H1 (cell line): ENCODE measurements at places on chromosomes 16 and 17.

DNA sequence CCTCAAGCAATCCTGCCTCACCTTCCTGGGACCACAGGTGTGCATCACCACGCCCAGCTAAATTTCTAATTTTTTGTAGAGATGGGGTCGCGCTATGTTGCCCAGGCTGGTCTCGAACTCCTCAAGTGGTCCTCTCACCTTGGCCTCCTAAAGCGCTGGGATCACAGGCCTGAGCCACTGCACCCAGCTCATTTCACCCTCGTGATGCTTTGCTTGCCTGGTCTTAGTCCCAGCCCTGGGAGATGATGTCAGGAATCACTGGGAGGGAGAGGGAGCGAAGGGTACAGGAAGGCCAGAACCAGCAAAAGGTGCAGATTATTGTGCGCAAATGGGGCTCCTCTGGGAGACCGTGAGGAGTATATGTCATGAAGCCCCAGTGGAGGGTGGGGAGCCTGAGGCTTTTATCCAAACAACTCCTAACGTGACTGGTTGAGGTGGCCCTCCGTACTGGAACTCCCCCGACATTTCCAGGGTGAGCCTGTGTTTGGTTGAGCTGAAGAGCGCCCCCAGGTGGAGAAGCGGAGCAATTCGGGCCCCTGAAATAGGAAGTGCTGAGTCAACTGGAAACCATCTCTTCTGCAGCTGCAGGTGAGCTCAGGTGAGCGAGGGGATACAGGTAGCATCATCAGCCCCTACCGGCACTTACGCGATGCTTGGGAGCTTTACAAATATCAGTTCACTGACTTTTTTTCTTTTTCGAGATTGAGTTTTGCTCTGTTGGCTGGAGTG is 41.2 kb upstream of the HAPSTR1 start:
- DNase-seq: peak; percentile 87

- peak; percentile 58 for DNase-seq
Measured at GRCh38 chr16:29900888-29901606, 759 bp downstream of the ASPHD1 start.

DNA sequence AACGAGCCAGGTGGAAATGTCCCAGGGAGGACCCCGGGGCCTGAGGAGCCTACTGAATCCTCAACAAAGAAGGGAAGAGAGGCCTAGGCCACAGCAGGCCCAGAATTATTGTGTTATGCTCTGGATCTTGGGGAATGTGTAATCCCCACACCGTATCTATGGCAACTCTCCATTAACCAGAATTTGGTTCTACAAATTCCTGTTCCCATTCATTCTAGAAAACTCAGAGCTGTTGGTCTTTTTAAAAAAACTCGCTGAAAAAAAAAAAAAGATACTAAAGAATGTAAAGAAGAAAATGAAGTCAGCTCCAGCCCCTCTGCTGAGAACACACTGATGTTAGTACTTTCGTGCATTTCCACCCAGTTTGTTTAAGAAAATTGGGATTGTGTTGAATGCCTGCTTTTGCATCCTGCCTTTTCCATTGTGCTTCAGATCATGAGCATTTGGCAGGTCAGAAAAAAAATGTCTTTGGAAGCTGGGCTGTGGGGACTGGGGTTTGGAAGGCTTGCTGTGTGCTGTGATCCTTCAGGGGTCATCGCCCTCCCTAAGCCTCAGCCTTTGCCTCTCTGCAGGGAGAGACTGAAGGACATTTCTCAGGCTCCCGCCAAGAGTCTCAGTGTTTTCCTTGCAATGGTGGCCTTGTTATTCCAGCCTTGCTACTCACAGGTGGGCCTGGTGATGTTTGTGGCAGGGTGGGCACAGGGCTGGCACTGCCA is 69.5 kb downstream of the SREBF1 start:
- DNase-seq: no peak

GRCh38 chr16:79758615-79759346 is 158.2 kb upstream of the MAF start:
- no peak for DNase-seq

DNA sequence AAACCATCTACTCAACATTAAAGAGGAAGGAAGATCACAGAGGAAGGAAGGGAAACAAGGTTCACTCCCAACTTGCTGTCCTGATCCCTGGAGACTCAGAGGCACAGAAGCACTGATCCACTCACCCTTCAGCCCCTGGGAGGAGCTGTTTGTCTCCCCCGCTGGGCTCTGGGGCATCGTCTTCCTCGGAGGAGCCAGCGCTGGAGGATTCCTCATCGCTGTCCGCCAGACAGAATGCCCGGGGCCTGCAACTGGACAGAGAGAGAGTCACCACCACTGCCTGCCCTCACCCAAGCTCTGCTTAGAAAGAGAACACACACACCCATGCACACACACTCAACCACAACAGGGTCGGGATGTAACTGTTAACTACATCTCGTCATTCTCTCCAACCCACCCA is 24.8 kb upstream of the ERN1 start:
- no peak for DNase-seq

DNA sequence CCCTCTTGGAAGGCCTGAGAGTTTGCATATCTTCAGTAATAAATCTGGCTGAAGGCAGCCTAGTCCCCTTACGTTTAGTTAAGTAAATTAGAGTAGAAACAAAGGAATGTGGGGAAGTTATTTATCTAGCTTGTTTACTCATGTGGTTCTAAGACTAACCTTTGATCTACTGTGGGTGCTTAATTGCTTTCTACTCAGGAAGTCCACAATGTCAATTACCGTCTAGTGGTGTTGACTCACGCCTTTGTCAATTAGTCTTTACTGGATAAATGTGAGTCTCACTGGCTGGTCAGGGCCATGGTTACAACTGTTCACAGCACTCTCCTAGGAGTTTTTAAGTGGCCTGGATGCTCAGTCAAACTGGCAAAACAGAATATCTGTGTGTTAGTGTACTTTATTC is 2338.4 kb downstream of the TP53TG3F start:
- no peak for DNase-seq

DNA sequence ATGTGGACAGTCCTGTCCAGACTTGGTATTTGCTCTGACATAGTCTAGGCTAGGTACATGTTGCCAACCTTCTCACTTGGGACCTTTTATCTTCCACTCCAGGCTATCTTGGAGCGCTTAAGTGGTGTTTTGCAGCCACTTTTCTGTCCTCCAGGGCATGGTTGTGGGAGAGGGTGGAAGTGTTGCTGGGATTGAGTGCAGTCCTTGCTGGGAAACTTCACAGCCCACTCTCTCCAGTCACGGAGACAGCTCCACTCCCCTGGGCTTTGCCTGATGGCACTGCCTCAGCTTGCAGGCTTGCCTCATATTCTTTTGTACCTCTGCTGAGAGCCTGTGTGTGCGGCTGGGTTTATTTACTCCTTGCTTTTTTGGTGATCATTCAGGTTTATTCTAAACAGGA is 17.4 kb downstream of the RPA1 start:
- DNase-seq: no peak

GRCh38 chr16:22885951-22886350 is 72.0 kb downstream of the HS3ST2 start:
- DNase-seq: no peak

DNA sequence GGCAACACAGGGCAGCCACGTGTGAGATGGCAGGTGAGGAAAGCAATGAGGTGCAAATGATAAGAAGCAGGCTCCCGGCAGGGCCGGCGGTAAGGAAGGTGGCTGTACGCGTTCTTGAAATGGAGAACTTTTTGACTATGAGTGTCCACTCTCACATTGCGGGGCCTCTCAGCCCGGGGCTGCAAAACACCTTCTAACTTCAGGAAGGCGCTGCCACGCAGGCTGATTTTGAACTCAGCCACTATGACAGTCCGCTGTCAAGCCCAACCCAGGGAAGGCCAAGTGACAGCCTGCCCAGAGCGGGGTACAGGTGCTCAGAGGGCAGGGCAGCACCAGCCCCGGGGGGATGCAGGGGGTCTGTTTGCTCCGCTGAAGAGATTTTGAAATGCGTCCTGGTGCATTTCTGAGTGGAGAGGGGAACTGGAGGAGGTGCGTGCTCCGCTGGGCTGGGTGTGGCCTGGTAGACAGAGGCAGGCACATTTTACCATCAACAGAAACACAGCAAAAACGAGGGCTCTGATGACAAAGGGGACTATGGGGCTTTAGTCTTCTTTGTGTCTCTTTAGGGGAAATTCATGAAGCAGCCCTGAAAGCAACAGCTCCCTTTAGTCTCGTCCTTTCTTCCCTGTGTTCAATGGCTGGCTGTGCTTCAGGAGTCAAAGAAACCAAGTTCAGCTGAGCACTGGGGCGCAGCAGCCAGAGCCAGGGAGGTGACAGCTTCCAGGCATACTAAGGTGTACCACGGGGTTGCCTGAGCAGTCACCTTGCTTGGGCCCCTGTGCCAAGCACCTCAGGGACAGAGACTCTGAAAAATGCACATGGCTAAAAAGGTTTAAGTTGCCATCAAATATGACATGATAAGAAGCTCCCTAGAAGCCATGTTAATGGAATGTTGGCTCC is 14.6 kb upstream of the SREBF1 start:
- DNase-seq: no peak

DNA sequence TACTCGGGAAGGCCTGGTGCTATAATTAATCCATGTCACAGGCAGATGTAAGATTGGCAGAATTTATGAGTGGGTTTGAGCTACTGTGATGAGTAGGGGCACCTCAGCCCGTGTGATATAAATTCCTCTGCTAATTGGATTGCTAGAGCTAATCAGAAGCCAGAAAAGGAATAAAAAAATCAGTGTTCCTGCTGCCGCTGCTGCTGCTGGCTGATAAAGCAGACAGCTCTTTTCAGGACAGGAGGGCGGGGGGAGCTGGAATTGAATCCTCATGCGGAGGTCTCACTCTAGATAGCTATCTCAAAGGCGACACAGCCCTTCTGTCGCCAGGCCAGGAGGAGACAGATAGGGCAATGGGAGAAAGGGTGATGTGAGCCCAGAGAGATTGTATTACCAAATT is 182.7 kb upstream of the ZFHX3 start:
- no peak for DNase-seq

GRCh38 chr16:65572156-65572555 is 450.3 kb upstream of the CDH11 start:
- DNase-seq: no peak

GRCh38 chr17:4534928-4535666 is 20.1 kb downstream of the MYBBP1A start:
- peak; percentile 66 for DNase-seq

- peak; percentile 94 for DNase-seq
Measured at GRCh38 chr17:7444682-7445618, at the start of gene CHRNB1. CHRNB1 (plus strand) TSS chr17:7445061; CDS start chr17:7445128, 67 bp downstream.

DNA sequence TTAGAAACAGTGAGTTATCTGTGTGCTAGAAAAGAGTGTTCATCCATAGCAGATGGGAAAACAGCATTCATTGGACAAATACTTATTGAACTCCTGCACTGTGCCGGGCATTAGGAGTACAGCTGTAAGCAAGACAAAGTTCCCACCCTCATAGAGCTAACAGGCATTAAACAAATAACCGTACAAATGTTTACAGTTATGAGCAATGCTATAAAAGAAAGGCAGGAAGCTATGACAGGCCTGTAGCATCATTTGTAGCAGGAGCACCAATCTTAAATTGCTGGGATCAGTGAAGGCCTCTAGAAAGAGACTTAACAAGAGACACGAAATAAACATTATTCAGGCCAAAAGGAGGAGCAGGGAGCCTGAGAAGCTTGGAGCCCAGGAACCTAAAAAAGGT is 15.6 kb downstream of the SDR42E1 start:
- no peak for DNase-seq

DNA sequence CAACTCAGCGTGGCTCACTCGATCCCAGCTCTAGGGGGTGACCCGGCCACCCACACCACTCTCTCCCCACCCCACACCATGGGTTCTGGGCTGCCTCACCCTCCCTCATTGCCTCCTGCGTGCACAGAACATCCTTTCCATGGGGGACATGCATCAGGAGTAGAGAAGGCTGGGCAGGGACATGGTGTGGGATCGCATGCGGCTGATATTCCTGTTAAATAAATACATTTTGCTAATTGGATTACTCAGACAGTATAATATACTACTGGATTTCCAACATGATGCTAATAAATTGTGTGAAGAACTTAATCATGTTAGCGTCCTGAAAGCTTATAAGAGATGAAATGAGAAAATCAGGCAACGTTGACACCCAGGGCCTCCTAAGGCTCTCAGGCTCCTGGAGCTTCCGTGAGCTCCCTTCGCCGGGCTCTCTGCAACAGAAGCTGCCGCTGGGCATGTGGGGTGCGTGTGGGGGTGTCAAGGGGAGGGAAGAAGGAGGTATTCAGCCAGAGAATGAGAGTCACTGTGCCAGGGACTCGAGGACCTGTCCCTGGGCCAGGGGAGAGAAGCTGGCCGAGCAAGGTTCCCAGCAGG is 173.1 kb upstream of the TNRC6C start:
- no peak for DNase-seq

- DNase-seq: no peak
Measured at GRCh38 chr17:14123619-14124278, 54.4 kb downstream of the COX10 start.

- no peak for DNase-seq
Measured at GRCh38 chr17:42695500-42695899, 13.2 kb downstream of the CNTNAP1 start.

DNA sequence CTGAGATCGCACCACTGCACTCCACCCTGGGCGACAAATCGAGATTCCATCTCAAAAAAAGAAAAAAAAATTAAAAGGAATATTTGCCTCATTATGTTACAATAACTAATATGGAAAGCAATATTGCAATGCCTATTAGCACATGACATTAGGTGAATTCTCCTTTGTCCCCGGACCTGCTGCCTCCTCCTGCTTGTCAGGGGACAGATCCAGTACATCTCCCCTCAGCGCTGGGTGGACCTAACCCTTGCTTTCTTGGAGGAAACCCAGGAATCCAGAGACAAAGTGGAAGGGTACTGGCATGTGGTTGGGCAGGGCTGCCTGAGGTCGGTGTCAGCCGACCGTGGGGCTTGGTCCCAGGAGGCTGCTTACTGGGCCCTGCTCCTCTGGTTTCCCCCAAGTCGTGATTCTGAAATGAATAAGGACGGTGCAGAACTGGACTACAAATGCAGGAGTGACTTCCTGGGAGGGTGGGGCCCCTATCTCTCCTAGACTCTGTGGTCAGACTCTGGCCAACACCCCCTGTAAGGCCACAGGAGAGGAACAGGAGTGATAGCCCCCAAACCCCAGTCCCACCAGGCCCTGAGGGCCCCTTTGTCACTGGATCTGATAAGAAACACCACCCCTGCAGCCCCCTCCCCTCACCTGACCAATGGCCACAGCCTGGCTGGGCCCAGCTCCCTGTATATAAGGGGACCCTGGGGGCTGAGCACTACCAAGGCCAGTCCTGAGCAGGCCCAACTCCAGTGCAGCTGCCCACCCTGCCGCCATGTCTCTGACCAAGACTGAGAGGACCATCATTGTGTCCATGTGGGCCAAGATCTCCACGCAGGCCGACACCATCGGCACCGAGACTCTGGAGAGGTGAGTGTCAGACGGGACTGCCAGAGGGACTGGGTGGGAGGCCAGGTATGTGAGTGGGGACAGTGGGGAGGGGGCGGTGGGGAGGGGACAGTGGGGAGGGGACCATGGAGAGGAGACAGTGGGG is at the start of gene HBZ:
HBZ (plus strand) TSS at position 504 of the 988 bp plus-strand sequence; CDS start at position 770, 266 bp downstream.
- DNase-seq: no peak

- DNase-seq: no peak
Measured at GRCh38 chr16:5506021-5506420, 408.4 kb upstream of the EEF2KMT start.

GRCh38 chr16:65318138-65318537 is 196.3 kb upstream of the CDH11 start:
- no peak for DNase-seq
